Ovary (tissue), 10 donors: ENCODE measurements at places on chromosomes 7 and 10.

- DNase-seq, result no peak
These were observed 280.9 kb downstream of the LRMDA start for GRCh38 chr10:75712242-75712880.

DNA sequence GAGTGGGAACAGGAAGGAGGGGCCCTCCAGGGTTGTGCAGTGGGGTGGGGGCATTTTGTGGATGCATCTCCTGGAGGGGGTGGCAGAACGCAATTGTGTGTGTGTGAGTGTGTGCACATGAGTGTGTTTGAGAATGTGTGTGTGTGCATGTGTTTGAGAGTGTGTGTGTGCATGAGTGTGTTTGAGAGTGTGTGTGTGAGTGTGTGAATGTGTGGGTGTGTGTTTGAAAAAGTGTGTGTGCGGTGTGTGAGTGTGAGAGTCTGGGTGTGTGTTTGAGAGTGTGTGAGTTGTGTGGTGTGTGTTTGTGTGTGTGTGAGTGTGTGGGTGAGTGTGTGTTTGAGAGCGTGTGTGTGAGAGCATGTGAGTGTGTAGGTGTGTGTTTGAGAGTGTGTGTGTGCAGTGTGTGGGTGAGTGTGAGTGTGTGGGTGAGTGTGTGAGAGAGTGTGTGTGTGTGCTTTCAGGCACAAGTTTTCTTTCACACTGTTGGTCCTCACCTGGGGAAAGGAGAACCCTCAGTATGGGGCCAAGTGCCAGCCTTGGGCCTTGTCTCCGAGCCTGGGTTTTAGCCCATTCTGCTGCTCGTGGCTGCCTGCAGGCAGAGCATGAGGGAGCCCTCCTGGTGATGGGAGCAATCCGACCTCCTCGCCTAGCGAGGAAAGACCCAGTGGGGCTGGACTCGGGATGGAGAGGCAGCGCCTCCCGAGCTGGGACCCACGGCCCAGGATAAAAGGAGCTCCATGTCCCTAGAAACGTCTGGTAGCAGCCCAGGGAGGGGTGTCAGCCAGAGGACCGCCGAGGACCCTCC, 35.6 kb downstream of the CDH23 start:
- no peak for DNase-seq

DNA sequence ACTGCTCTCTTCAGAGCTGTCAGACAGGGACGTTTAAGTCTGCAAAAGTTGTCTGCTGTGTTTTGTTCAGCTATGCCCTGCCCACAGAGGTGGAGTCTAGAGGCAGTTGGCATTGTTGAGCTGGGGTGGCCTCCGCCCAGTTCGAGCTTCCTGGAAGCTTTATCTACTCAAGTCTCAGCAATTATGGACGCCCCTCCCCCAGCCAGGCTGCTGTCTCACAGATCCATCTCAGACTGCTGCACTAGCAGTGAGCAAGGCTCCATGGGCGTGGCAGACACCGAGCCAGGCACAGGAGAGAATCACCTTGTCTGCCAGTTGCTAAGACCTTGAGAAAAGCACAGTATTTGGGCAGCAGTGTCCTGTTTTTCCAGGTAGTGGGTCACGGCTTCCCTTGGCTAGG, 98.1 kb downstream of the SDHAF3 start:
- DNase-seq, result no peak

GRCh38 chr7:122702872-122703510, at the start of gene RNF148:
TSS of gene RNF148 (minus strand) at chr7:122702922. CDS start at chr7:122702750, 172 bp downstream.
- no peak for DNase-seq

DNA sequence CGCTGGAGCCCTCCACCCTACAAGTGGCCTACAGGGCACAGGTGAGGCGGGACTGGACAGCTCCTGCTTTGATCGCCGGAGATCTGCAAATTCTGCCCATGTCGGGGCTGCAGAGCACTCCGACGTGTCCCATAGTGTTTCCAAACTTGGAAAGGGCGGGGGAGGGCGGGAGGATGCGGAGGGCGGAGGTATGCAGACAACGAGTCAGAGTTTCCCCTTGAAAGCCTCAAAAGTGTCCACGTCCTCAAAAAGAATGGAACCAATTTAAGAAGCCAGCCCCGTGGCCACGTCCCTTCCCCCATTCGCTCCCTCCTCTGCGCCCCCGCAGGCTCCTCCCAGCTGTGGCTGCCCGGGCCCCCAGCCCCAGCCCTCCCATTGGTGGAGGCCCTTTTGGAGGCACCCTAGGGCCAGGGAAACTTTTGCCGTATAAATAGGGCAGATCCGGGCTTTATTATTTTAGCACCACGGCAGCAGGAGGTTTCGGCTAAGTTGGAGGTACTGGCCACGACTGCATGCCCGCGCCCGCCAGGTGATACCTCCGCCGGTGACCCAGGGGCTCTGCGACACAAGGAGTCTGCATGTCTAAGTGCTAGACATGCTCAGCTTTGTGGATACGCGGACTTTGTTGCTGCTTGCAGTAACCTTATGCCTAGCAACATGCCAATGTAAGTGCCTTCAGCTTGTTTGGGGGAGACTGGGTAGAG, at the start of gene COL1A2:
COL1A2 (plus strand) TSS at position 459 of the 704 bp plus-strand sequence; CDS start at position 596, 137 bp downstream.
- DNase-seq, result peak; percentile 93

DNA sequence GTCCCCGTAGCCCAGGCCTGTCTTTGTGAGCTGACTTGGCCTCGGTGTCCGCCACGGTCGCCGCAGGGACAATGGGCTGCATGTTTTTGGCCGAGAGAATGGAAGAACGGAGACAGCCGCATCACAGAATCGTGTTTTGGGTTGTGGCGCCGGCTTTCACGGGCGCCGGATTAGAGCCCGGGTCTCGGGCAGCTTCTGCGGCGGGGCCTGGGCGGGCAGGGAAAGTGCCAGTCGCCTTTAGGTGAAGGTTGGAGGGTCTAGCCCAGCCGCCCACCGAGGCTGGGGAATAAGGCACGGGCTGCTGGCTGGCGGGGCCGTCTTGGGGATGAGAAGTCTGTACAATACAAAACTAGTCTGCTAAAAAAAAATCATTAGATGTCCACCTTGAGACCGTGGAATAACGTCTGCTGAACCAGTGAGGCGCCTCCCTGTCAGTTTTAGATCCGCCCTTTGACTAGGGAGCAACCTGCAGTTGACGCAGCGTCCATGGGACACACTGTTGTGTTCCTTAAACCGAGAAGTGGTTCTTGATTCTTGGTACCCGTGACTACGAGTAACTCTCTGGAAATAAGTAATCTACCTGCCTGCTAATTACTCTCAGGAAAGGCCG, 577 bp downstream of the DNAJB9 start:
- peak; percentile 38 for DNase-seq

DNA sequence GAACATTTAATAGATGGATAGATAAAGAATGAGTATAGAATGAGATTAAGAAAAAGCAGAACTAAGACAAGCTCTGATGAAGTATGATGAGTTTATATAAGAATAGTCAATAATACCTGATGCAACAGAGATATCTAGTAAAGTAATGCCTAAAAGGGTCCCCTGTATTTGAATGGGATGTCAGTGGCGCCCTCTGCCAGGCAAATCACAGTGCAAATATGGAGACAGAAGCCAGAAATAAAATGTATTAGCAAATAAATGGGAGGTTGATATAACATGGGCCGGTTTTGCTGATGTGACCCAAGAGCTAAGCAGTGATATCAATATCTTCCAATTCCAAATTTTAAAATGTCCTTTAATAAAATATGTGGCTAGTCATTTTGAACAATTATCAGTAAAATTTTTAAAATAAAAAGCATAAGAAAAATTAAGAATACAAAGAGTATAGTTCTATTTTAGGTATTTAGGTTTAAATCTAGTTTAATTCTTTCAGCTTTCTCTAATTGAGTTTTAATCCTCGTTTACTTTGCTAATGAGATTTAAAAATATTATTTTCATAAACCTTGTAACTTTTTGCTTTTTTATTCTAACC, 62.6 kb downstream of the ADK start:
- peak; percentile 34 for DNase-seq

- DNase-seq, result no peak
These were observed 75.9 kb downstream of the LMBR1 start for GRCh38 chr7:156816943-156817572.

DNA sequence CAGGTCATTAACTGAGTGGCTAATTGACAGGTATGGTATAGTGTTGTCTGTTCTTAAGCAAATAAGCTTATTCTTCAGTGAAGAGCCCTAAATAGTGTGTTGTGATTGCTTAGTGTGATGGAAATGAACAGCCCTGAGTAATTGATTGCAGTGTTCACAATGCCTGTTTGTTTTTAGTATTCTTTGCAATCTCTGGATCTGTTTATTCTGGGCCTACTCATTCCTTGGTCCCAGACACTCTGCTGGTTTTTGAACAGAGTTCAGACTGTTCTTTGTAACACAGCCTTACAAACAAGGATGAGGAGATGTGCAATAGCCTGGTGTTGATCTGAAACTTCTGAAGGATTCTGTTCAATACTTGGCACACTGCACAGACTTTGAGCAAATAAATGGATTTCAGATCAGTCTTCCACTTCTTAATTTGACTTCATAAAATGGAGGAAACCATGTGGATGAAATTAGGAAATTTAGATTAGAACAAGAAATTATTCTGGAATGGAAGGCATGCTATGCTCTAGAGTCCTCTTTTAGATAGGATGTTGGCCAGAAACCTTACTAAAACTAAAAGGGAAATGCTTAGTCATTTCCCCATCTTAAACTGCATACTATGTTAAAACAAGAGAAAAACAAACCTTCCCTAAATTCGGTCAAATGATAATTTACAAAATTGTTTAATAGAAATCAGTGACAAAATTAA, 444.2 kb upstream of the SEMA3D start:
- DNase-seq, result no peak

- no peak for DNase-seq
These were observed 445 bp upstream of the PVRIG start for GRCh38 chr7:100219271-100219737.

GRCh38 chr10:6120691-6121090, 31.9 kb downstream of the RBM17 start:
- DNase-seq, result peak; percentile 67

DNA sequence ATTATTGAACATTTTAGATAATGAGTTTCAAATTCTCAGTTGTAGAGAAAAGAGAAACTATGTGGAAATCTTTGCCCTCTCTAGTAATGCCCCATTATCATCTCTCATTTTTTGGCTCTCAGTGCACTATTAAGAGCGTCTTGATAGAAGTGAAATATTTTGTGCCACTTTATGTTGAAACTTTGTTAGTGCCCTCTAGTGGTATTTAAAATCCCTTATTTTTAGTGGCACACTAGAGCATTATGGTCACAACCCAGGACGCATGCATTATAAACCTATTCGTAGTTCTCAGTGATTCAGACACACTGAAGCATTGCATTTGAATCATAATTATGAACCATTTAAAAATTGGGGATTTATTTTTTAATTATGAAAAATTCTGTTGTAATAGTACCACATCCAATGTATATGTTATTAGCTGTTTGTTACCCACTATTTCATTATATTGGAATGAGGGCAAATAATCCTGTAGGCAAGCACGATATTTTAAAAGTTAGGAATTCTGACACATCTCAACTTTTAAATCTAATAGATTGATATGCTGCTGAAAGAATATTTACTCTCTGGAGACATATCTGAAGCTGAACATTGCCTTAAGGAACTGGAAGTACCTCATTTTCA, 21.9 kb downstream of the PDCD4 start:
- DNase-seq, result no peak

DNA sequence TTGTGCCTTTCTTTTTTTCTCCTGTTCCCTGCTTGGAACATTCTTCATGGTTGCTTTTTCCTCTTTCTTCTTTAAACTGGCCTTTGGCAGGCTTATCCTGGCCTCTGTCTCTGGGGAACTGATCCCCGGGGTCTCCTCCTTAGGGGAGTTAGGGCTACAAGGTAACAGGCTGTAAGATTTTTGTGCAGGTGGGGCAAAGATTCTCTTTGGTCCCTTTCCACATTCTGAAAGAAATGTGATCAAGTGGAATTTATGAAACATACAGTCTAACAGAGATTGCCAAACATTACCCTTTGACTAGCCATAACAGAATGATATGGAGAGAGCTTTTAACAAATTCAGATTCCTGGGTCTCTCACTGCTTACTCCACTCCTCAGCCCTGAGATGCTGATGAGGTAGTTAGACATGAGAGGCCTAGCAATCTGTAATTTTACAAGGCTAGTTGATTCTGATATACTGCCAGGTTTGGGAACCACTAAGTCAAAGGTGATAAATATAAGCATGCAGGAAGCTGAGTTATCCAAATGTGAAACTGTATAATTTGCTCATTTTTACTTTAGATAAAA, 8.8 kb downstream of the ZCWPW1 start:
- no peak for DNase-seq

- DNase-seq, result no peak
These were observed 72.0 kb upstream of the SMNDC1 start for GRCh38 chr10:110376767-110377160.

GRCh38 chr10:76428551-76429367, 997.3 kb downstream of the LRMDA start:
- no peak for DNase-seq

- DNase-seq, result no peak
These were observed 42.3 kb downstream of the BRI3 start for GRCh38 chr7:98323597-98324322.

DNA sequence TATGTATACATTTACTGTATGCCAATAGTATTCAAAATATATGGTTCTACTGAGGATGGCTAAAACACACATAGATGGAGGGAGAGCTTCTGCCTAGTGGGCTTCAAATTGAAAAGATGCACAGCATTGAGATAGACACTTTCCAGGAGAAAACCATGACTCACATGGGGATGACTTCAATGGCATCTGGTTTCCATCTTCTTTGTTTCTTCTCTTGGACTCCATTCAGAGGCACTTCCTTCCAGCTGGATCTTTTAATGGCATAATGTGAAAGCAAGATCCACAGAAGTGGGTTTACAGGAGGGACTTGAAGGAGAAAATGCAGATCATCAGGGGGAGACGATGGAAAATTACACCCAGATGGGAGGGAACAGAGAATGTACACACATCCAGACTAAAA, 84.9 kb downstream of the ZNF365 start:
- no peak for DNase-seq

DNA sequence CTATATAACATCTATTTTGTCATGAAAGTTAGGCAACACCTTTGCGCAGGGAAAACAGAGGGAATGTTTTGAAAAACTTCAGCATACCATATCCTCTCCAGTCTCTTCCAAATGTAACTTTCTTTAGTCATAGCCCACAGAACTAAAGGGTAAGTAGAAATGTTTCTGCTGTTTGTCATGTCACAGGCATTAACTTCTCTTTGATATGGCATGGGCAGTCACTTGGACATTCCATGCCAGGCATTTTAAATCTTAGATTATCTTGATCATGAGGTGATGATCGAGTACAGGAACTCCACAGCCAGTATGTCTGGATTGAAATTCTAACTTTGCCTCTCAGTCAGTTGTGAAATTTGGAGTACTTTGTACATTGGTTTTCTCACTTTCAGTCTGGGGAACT, 27.5 kb upstream of the ETV1 start:
- DNase-seq, result no peak

GRCh38 chr10:93383562-93383981, 98.6 kb downstream of the MYOF start:
- DNase-seq, result no peak
